ENCODE measurements at places on chromosomes 5 and 9.

DNA sequence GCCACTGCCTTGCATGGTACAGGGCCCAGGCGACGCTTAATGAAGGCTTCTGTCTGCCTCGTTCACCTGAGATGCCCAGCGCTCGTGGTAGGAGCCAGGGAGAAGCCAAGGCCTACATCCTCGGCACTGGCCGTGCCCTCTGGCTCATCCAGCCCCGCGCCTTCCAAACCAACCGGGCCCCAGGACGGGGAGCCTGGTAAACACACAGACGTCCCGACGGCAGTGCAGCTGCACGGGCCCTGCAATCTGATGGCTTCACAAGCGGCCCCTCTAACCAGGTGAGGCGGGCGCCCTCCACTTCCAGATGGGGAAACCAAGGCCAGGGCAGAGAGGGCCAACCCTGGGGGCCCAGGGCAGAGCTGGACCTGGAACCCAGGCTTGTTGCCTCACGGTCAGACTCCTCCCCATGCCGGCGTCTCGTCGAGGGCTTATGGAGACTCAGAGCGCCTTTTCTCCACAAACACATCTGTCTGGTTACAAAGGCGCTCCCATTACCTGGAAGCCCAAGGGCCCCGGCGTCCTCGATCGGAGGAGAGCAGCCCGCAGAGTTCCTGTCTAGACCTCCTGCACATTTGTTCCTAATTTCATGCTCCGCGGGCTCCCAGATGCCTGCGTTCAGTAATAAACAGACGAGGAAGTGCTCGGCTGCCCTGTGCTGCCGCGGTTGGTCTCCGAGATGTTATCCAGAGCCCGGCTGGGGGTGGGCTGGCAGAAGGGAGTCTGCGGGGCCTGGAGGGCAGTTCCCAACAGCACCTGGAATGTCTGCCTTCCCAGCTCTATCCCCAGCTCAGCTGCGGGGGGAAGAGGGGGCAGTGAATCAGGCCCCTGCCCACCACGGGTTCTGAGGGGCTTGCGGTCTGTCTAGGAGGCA lies 23.5 kb downstream of the FAM163B start:
- peaks cover 28% of the 10 kb centered on the region for H3K4me1 ChIP-seq
- H3K36me3 ChIP-seq = no peaks in the 10 kb centered on the region
- DNase-seq = peak; percentile 52

DNA sequence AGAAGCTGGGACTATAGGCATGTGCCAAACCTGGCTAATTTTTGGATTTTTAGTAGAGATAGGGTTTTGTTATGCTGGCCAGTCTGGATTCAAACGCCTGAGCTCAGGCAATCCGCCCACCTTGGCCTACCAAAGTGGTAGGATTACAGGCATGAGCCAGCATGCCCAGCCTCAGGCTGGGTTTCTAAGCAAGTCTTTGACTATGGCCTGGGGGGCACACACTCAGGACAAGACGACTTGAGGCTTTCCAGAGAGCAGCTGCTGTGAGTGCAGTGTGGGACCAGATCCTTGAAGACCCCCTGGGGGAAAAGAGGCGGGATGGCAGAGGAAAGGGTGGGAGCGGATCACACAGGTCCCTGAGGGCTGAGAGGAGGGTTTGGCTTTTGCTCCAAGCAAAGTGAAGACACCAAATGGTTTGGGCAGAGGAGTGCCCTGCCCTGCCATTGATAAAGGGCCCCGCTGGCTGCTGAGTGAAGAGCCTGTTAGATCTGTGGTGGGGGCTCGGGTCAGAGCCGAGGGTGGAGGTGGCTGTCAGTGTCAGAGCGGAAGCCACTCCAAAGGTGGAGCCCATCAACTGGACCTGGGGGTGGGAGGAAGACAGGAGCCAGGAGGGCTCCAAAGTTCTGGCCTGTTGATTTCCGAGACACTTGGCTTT lies 46.8 kb upstream of the FUBP3 start:
- H3K4me1 ChIP-seq = no peaks in the 10 kb centered on the region
- no peak overlapping the region for H3K27ac ChIP-seq
- peaks cover 13% of the 10 kb centered on the region for H3K27me3 ChIP-seq
- no peak overlapping the region for H3K4me3 ChIP-seq
- H3K36me3 ChIP-seq = no peaks in the 10 kb centered on the region
- no peak for DNase-seq

- H3K27me3 ChIP-seq = no peaks in the 10 kb centered on the region
- no peak overlapping the region for H3K4me3 ChIP-seq
- peak; percentile 17 for DNase-seq
- no peak overlapping the region for H3K27ac ChIP-seq
- no peaks in the 10 kb centered on the region for H3K36me3 ChIP-seq
Measured at GRCh38 chr5:1437226-1437829, 7.9 kb downstream of the SLC6A3 start.

- no peak overlapping the region for H3K27ac ChIP-seq
- H3K36me3 ChIP-seq = no peaks in the 10 kb centered on the region
- H3K4me3 ChIP-seq = no peak overlapping the region
- H3K4me1 ChIP-seq = no peaks in the 10 kb centered on the region
Measured at GRCh38 chr5:22102823-22103359, 750.3 kb downstream of the CDH12 start.

GRCh38 chr9:78239506-78239905 lies 3.6 kb downstream of the CEP78 start:
- H3K4me3 ChIP-seq = no peak overlapping the region
- no peaks in the 10 kb centered on the region for H3K36me3 ChIP-seq

DNA sequence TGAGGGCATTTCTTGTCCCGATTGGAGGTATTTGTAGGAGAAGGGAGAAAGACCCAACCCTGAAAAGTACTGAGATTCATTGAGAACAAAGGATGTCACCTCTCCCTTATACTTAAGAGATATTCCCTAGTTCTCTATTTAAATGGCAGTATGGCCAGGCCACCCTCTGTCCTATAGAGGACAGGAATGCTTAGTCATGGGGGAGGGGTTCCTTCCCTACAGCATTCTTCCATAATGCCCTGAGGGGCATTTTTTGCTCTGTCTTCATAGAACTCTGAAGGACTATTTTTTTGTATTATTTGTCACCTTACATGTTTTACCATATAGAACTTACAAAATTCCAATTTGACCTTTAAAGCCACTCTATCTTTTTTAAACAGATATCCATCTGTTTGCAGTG lies 176.3 kb downstream of the TMEM161B start:
- H3K36me3 ChIP-seq = no peaks in the 10 kb centered on the region
- no peak for DNase-seq
- no peaks in the 10 kb centered on the region for H3K27me3 ChIP-seq
- H3K4me1 ChIP-seq = no peaks in the 10 kb centered on the region

DNA sequence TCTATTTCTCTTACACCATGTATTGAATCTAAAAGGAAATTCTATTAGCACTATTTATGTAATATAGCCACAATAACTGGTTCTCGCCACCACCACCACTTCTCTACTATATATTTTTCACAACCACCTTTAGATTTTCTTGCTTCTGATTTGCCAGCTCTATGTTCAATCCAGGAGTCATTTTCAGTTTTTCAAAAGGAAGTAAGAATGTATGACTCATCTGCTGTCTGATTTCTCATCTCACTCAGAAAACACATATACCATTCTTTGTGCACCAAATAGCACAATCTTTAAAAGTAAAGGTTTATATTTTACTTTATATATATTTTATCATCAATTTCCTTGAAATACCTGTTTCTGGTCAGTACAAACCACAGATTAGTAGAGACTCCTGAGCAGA lies 1127.5 kb downstream of the TAF11L14 start:
- no peak overlapping the region for H3K27ac ChIP-seq
- no peak for DNase-seq
- H3K4me1 ChIP-seq = no peaks in the 10 kb centered on the region
- H3K27me3 ChIP-seq = no peaks in the 10 kb centered on the region

DNA sequence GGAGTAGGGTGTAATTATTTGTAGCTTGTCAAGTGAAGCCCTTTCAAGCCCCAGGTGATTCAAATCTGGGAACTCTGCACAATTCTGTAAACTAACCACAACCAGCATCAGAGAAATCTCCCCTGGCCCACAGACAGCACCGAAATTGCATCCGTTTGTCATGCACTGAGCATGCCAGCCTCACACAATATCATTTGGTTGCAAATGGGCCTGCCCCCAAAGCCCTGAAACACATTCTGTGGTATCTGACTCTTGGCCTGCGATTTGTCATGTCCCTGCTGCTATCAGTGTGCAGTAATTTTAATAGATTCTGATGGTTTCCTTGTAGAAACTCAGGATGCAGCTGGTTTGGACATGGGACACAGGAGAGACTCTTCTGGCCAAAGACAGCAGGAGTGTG lies 35.3 kb downstream of the SNX24 start:
- no peaks in the 10 kb centered on the region for H3K36me3 ChIP-seq
- no peak overlapping the region for H3K4me3 ChIP-seq
- no peaks in the 10 kb centered on the region for H3K27me3 ChIP-seq
- H3K27ac ChIP-seq = no peak overlapping the region

DNA sequence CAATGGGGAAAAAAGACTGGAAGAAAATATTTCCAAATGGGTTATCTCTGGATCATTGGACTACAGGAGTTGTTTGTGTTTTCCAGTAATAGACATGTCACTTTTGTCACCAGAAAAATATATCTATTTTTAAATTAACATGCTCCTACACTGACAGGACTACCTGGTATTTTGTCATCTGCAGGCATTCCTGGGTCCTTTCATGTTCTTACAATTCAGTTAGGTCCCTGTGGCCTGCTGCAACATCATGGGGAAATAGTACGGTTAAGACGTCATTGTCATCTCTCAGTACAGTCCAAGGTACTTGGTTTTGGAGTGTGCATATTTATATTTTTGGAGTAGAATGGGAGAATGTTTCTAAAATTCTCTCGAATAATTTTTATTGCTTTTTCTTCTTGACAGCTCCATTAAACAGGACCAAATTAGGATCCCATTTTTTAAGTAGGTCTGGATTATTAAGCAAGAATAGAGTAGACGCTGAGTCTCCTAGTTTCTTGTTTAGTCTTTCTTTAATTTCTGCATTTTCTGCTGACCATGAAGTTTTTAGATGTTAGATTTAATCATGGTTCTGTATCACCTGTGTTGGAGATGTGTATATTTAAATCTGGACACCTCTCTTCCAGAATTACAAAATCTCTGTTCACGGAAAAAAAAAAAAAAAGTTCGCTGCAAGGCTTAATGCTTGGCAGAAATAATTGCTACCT lies 46.9 kb downstream of the SLC22A5 start:
- no peaks in the 10 kb centered on the region for H3K36me3 ChIP-seq
- no peaks in the 10 kb centered on the region for H3K27me3 ChIP-seq
- no peak overlapping the region for H3K4me3 ChIP-seq
- peak overlapping the region; percentile 73 for H3K27ac ChIP-seq
- H3K4me1 ChIP-seq = peaks cover 86% of the 10 kb centered on the region

DNA sequence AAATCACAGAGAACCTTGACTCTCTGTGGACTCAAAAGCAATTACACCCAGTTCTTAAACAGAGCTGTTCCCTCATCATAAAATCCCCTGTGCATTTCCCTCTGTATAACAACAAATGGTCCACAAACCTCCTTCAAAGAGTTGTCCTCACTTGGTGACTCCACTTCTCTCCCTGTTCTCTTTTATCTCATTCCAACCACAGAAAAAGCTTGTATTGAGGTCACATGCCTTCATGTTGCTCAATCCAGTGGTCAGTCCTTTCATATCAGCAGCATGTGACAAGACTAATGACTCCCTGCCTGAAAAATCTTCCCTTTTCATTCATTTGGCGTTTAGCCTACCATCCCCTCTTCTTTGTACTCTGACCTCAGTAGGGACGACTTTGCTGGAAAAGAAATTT lies 158.0 kb downstream of the DEPDC1B start:
- no peaks in the 10 kb centered on the region for H3K36me3 ChIP-seq
- no peaks in the 10 kb centered on the region for H3K27me3 ChIP-seq
- DNase-seq = peak; percentile 31
- no peak overlapping the region for H3K4me3 ChIP-seq
- no peak overlapping the region for H3K27ac ChIP-seq

DNA sequence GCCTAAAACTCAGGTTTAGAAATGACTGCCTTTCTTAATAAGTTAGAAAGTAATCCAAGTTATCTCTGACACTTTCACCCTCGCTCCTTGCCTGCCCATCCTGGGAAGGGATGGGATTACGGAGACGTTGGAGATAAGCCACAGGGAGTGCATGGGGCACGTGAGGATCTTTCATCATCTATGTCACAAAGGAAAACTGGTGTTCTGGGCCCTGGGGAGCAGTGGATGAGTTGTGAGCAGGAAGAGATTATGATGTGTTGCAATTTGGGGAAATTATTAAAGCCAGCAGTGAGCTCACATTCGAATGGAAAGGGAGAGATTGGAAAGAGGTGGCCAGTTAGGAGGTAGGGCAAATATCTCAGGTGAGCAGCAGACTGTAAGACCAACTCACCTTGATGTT lies 12.8 kb downstream of the AFAP1L1 start:
- DNase-seq = no peak
- no peaks in the 10 kb centered on the region for H3K36me3 ChIP-seq
- peaks cover 17% of the 10 kb centered on the region for H3K4me1 ChIP-seq

DNA sequence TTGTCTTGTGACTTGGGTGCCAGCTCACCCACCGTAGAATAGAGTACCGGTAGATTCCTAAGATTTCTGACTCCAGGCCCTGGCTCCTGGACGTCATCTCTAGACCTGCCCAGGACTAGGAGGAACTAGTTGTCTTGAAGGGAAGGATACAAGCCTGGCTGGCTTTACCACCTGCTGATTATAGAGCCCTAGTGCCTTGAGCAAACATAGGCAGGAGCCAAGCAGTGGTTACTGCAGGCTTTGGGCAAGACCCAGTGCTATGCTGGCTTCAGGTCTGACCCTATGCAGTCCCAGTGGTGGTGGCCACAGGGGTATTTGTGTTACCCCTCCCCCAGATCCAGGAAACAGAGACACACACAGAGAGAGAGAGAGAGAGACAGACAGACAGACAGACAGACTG lies 606.2 kb downstream of the PDE4D start:
- H3K27ac ChIP-seq = peak overlapping the region; percentile 4
- H3K27me3 ChIP-seq = no peaks in the 10 kb centered on the region
- DNase-seq = no peak
- no peaks in the 10 kb centered on the region for H3K36me3 ChIP-seq
- H3K4me3 ChIP-seq = no peak overlapping the region

- no peak overlapping the region for H3K27ac ChIP-seq
- H3K4me3 ChIP-seq = no peak overlapping the region
- H3K4me1 ChIP-seq = no peaks in the 10 kb centered on the region
- H3K27me3 ChIP-seq = no peaks in the 10 kb centered on the region
- H3K36me3 ChIP-seq = no peaks in the 10 kb centered on the region
Measured at GRCh38 chr5:98309785-98310598, 463.5 kb upstream of the RGMB start.

DNA sequence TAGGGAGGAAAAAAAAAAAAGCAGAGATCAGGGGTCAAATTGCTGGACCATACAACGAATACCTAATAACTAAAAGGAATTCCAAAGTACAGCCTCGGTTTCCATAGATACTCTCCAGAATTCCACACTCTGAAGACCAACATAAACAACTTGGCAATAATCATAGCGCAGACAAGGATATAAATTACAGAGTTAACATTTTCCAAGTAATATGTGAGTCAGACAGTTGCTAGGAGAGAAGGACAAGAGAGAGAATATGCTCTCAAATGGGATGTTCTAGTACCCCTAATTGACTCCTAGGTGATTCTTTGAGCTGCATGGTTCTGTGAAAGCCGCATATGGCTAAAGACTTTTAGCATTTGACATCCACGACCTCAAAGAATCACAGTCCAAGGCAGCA lies 165.2 kb downstream of the FRMD3 start:
- H3K27me3 ChIP-seq = no peaks in the 10 kb centered on the region
- no peak overlapping the region for H3K4me3 ChIP-seq
- DNase-seq = no peak
- H3K27ac ChIP-seq = no peak overlapping the region
- H3K4me1 ChIP-seq = no peaks in the 10 kb centered on the region
